ENCODE measurements at places on chromosomes 16 and 17.

- DNase-seq = no peak
Measured at GRCh38 chr17:46195217-46195855, 2.1 kb upstream of the KANSL1 start.

GRCh38 chr16:88805340-88805715 lies 1.7 kb downstream of the CDT1 start:
- DNase-seq = no peak

GRCh38 chr16:68385371-68385770 lies 62.9 kb downstream of the SMPD3 start:
- no peak for DNase-seq

DNA sequence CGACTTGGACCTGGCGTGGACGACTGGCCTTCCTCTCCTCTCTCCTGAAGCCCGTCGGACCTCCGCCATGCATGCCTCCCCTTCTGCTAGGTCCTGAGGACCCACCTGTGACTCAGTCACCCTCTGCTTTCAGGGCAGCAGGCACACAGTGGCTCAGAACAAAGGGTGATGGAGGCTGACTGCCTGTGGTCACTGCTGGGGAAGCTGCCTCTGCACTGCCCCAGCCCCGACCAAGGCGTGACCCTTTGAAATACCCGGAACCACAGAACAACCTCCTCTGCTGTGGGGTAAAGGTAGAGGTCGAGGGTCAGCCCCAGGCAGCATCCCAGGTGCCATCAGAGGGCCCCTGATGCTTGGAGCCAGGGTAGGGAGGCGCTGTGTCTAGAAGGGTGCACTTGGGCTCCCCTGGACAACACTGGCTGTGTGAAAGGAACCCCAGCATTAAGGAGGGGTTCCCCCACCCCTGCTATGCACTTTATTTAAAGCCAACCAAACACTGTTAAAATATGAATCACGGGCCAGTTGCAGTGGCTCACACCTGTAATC lies 12.5 kb upstream of the SLC4A1 start:
- DNase-seq = no peak

GRCh38 chr17:12734926-12735325 lies 54.4 kb upstream of the ARHGAP44 start:
- DNase-seq = no peak

DNA sequence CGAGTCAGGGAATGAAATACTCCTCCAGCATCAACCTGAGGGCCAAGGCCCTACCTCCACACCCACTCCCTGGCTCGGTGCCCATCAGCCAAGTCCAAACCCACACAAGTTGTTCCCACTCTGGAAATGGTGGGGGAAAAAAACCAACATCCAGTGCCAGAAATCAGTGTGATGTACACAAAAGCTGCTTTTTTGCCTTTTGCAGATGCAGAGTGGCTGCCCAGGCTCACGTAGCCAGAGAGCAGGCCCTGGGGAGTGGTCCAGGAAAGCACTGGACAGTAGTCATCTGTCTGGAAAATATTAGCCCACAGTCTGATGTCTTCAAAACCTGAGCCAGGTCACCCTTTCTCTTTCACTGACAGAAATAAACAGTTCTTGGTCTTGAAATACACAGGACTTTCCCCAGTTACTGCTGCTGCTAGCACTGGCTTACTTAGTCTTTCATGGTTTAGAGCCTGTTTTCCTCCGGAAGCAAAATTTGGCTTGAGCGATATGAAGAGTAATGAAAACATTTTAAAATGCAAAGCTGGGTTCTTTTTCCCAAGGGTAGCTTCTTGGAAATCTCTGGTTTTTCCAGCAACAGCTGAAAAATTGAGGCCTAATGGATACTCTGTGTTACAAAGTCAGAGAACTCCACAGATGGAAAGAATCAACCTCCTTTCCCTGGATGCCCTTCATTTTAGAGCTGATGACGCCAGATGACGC lies 18.2 kb upstream of the NOS2 start:
- DNase-seq = no peak

All from activated effector memory CD4-positive, alpha-beta T cell treated with Interleukin-2 at 50 U/mL for 16 hours (primary cell).